Fibroblast of mammary gland (primary cell): ENCODE measurements at places on chromosomes 4 and X.

GRCh38 chr4:2045518-2045951 is 13.6 kb upstream of the NAT8L start:
- DNase-seq = no peak

DNA sequence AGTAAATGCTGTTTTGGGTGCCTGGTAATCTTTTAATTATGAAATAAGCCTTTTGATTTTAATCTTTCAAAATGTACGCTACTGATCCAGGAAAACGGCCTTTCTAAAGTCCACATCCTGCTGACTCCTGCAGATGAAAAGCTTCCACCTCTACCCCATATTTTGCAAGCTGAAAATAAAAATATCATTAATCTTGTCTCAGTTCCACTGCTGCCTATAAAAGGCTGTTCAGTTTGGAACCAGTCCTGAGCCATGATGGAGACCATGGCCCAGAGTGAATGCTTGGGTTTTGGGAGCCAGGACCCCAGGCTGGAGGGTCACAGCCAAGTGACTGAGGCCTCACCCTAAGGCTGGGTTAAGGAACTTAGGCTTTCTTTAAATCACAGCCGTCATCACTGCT is 110.8 kb downstream of the AFF1 start:
- DNase-seq = peak; percentile 46

- peak; percentile 42 for DNase-seq
Observed at GRCh38 chr4:4591071-4591470, 49.2 kb upstream of the STX18 start.

DNA sequence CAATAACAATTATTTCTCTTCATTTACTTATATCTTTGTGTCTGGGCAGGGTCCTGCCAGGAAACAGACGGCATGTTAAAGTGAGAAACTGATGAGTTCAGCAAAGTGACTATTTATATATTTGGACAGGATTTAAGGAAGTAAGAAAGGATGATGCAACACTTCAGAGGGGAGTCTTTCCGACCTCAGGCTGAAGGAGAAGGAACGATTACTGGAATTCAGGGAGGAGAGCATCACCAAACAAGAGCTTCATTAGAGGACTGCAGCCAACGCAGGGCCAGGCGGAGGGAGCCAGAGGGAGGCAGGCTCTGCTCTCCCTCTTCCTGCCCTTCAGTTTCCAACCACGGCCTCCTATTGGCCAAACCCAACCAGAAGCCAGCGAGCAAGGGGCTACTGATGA is 1.5 kb upstream of the TLR7 start:
- no peak for DNase-seq

DNA sequence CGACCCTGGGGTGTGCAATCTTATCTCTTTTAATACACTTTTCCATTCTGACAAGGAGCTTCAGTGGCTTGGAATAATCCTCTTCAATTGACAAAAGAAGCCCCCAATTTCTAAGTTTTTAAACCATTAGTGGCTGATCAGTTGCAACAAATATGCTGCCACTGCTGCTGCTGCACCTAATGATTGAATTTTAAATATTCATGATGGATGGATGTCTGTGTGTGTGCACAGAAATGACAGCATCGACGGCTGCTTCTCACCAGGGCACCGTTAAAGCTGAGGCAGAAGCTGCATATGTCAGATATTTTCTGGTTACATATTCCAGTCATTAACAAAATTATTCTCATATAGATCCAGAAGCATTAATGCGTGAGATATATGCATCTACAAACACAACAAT is 182.4 kb downstream of the MGST2 start:
- DNase-seq = no peak

DNA sequence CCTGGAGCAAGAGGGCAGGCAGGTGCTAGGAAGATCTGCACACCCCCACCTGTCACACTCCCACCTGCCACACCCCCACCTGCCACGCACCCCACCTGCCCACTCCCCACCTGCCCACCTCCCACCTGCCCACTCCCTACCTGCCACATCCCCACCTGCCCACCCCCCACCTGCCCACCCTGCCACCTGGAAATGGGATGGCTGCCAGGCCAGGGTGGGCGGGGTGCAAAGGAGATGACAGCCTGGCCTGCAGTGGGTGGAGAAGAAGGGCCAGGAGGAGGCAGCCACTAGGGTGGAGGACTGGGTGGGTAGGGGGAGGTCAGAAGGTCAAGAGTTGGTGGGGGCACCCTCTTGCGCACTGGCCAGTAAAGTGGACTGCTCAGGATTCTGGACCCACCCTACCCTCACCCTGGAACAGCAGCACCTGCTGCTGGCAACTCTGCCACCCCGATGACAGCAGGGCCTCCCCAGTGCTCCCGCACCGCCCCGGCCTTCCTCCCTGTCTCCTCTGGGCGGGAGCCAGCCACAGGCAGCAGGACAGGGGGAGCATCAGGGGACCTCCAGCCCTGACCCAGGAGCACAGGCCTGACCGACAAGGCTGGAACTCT is 66.8 kb upstream of the NKX1-1 start:
- no peak for DNase-seq

- no peak for DNase-seq
Observed at GRCh38 chrX:129249563-129249962, 273.7 kb downstream of the SMARCA1 start.

DNA sequence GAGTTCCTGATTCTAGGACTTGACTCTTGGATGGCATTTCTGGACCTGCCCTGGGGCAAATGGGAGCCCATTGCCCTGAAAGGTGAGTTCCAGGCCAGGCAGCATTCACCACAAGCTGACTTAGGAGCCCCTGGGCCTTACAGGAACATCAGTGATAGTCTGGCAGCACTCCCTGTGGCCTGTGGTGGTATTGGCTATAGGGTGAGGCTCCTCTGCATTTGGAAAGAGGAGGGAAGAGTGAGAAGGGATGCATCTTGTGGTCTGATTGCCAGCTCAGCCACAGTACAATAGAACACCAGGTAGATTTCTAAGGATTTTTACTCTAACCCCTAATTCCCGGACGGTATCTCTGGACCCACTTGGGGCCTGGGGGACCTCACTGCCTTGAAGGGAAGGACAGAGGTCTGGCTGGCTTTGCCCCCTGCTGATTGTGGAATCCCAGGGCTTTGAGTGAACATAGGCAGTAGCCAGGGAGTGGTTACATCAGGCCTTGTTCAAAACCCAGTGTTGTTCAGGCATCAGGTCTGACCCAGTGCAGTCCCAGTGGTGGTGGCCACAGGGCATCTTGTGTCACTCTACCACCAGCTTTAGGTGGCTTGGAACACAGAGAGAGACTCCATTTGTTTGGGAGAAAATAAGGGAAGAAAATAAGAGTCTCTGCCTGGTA is 32.9 kb downstream of the MAGED4 start:
- no peak for DNase-seq

DNA sequence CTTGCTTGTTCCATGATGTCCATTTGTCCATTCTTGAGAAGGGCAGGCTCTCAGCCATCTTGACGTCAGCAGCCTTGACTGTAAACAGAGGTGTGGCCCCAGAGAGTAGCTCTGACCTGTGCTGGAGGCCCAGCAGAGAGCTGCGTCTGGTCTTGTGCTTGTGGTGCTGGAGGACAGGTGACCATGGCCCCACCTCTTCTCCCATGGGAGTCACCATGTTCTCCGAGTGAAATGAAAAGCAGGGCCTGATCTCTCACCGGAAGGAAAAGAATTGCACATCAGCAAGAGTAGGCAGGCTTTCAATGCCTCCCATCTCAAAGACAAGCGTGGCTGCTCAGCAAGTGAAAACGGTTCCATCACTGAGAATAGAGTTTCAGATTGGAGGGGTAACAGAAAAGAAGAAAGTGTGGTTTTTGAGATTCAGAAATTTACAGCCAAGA is 11.5 kb downstream of the PARM1 start:
- no peak for DNase-seq

DNA sequence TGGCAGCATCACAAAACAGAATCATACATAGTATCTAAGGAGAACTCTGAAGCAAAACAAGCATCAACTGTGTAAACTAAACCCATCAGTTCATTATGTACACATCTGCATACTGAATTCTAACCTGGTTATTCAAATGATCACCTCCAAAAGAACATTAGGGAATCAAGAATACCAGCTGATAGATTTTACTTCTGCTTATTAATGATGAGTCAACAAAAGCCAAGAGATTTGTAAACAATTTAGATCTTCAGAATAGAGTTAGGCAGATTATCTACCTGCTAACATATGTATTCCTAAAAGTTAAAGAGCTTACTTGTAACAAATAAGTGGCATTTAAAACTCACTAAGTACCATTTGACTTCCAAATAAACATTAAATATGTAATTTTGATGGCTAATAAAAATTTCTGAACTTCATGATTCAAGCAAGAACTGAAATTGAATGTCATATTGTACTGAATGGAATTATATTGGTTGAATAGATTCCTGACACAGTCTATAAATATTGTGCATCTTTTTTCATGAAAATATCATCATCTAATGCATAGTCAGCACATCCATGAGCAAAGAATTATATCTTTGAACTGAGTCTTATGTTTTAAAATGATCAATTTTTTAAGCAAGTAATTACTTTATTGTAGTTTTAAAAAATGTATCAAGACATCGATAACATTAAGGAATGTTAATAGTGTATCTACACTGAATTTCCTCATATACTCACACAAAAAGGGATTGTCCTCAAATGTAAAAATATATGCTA is 470.5 kb downstream of the GRXCR1 start:
- DNase-seq = no peak

DNA sequence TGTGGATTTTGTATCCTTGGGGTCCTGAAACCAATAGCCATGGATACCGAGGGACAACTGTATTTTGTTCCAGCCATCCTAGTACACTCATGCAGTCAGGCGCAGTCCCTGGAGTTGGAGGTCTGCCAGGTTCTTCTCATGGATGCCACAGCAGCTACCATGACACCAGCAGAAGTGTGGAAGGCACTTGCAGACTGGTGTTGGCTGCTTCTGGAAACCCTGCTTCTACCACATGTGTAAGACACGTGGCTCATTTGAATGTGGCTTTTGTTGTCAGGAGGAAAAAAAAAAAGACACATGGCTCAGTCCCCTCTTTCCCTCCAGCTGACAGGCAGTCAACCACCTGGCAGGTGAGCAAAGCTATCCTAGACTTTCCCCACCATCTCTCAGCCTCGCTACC is 19.4 kb downstream of the DRD5 start:
- no peak for DNase-seq

DNA sequence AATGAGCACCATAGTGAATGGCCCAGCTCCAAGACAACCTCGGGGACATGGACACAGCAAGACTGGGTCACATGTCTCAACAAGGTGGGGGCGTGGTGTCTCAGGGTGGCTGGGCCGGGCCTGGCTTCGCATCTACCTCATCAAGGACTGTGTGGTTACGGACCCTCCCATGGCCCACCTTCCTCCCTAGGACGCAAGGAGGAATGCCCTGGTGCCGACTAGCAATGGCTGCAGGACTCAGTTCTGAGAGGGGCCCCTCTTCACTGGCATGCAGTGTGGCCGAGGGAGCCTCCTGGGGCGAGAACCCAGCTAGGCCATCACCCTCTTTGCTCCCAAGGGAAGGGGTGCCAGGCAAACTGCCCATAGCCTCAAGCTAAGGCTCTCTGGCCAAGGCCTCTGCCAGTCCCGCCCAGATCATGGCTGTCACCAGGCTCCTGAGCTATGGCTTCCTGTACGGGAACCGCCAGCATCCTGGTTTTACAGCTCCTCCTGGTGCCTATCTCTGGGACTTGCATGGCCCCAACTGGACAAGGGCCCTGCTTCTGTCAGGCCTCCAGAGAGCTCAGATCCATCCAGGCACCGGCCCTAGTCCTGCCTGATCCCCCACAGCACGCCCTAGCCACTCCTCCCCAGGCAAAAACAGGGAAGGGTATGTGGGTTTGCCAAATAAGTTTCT is 218.0 kb upstream of the AGTR2 start:
- no peak for DNase-seq

GRCh38 chr4:40702800-40703151 is 47.0 kb upstream of the NSUN7 start:
- no peak for DNase-seq
